Activated CD4-positive, alpha-beta T cell treated with anti-CD3 and anti-CD28 coated beads for 24 hours (primary cell): ENCODE measurements at places on chromosomes 5 and 9.

- no peak for DNase-seq
Observed at GRCh38 chr9:125437771-125438221, 176.2 kb downstream of the GAPVD1 start.

- no peak for DNase-seq
Observed at GRCh38 chr9:136193891-136194279, 11.0 kb downstream of the LHX3 start.

DNA sequence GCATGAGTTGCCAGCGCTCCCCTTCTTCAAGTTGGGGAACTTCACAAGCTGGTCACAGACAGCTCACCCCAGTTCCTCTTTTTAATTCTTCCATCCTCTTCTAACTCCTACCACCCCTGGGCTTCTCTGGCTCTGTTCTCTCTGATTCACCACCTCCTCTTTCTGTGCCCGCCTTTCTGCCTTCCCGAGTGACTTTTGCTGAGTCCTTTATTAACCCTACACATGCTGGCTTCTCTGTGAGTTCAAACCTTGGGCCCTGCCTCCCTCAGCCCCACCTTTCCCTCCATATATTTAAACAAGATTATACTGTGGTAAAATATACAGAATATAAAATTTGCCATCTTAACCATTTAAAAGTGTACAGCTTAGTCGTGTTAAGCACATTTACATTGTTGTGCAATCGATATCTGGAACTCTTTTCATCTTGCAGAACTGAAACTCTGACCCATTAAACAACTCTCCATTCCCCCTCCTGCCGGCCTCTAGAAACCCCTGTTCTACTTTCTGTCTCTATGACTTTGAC lies 32.0 kb downstream of the SLC46A2 start:
- DNase-seq = no peak

- DNase-seq = no peak
Observed at GRCh38 chr5:72154076-72154756, 46.9 kb downstream of the MAP1B start.

DNA sequence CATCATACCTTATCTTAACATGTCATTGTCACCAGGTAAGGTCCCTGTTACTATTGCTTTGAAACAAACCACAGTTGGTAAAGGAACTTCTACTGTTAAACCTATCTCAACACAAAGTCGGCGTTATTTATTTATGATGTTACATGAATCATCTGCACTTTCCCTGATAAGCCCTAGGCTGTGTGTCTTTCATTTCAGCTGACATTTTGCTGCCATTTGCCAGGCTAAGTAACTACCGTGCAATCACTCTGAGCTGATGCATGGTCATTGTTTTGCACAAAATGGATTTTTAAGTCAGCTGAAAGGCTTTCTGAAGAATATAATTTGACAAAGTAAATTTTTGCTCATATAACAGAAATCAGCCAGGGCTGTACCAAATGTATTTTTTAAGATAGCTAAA lies 546.5 kb downstream of the ZNF608 start:
- DNase-seq = no peak

DNA sequence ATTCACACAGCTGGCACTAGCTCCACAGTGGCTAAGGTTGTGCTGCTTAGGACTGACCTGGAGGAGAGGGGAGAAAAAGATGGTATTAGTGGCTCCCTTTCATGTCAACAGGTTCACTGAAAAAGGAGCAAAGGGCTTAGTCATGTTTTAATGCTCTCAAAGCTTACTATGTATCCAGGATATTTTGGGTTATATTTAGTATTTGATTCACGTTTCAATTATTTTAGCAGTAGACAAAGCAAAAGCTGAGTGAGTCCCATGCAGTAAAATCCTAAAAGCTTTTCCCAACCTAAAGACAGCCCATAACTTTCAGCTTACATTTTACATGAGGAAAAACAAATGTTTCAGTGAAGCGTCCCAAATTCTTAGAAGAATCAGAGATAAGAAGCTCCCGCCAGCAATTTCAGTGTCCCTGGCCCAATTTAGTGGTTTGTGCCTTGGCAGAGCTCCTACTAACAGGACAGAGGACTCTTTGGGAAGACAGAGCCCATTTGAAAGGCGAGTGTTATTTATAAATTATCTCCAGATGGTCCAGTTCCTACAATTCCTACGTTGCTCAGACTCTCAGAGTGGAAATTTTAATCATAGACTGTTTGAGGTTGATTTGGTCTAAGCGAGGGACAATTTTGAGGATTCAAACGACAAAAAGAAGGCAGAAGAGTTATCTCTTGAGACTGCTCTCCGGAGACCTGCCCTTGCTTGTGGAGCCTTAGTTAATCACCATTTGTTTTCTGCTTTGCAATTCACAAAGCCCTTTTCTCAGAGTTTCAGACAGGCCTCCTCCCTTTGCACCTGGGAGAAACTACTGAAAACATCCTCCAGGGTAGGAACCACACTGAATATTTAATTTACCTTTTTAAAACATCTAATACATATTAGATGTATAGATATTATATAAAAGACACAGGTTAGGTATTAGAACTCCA lies 225.0 kb upstream of the ANKRD55 start:
- no peak for DNase-seq

DNA sequence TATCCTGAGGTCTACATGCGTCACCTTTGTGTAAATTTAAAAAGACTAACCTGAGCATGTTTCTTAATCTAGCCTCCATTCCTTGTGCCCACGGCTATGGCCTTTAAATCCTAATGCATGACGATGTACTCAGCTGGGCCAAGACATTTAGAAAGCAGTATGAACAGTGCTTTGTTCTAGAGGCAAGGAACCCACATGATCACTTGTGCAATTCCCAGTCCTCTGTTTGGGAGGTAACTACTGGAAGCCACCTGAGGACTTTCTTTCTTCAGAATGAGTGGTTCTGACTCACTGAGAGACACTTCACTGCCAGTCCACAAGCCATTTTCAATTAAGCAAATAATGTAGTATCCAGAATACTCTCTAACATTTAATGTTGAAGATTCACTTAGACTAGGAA lies 181.3 kb downstream of the RAB3C start:
- DNase-seq = no peak

DNA sequence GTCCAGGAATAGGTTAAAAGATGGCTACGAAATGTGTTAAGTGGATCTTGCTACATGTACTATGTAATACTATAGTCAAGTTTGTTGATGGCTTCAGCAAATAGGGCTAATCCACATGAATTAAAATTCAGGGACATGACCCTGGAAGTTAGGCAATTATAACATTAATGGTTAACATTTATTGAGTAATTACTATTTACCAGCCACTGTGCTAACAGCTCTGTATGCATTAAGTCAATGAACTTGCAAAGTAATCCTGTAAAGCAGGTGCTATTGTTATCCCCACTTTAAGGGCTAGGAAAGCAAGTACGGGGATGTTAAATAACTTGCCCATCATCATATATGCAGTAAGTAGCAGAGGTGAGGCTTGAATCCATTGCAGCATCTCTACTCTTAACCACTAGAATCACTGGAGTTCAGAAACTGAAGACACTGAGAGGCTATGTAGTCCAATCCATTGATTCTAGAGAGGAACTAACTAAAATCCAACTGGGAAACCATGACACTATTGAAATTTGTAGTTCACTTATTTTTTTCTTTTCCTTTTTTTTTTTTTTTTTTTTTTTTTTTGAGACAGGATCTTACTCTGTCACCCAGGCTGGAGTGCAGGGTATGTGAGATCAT lies 77.5 kb upstream of the SPINK5 start:
- DNase-seq = no peak

GRCh38 chr5:109410389-109411148 lies 795 bp upstream of the PJA2 start:
- no peak for DNase-seq

DNA sequence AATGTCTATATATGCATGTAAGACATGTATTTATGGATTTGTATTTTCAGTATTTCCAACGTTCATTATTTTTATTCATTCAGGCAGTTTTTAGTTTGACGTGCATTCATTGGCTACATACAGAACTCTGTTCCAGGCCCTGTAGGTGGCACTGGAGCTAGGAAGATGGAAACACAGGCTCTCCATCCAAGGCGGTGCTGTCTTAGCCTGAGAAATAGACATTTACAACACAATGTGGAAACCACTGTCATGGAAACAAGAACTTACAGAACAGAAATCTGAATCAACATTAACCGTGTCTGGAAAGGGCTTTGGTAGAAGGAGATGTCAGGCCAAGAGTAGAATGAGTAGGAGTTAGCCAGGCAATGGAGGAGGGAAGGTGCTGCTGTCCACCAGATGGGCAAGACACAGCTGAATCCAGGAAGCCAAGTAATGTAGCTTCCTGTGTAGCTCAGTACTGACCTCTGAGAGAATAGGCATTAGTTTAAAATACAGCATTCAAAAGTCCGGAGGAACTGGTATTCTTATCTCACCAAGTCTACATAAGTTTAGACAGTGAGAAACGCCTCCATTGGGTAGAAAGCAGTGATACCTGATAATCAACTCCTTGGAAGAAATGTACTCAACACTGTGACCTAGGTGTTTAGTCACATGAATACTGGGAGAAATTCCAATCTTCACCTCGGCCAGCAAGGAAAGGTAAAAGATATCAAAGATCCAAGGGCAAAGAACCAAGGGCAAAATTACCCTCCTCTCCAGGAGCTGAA lies 388.6 kb upstream of the CDH6 start:
- DNase-seq = no peak

GRCh38 chr5:127697894-127698600 lies 5.1 kb upstream of the CCDC192 start:
- no peak for DNase-seq

GRCh38 chr9:133356391-133357091 lies at the start of the genes SURF1 and SURF2:
SURF1 (minus strand) TSS chr9:133356487; CDS start chr9:133356453, 34 bp downstream.
SURF2 (plus strand) TSS chr9:133356550; CDS start chr9:133356593, 43 bp downstream.
- DNase-seq = peak; percentile 91

- no peak for DNase-seq
Observed at GRCh38 chr9:123138163-123138562, 104.7 kb downstream of the GPR21 start.

- DNase-seq = no peak
Observed at GRCh38 chr9:70480405-70480980, 66.0 kb upstream of the KLF9 start.
